HepG2 (cell line): ENCODE measurements at places on chromosomes 1 and 21. TPM values are rescaled to one million over a fixed set of nuclear protein-coding genes. Genes with fewer than 3 reads are reported as not detected.

DNA sequence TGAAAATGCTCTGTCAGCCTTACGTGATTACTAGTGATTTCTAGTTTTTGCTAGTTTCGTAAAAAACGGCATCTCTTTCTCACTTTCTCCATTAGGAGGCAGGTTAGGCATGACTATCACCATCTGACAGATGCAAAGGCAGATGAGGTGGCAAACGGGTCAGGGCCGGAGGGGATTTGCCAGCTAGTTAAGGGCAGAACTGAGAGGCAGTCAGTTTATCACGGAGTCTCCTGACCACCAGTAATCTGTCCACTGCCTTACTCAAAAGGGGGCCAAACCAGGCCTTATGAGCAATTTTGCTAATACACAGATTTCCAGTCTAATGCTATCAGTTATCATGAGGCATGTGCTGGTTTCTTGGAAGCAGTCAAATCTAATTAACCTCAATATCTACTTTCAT lies 159.3 kb downstream of the TSEN15 start:
- no peaks in the 10 kb centered on the region for H3K36me3 ChIP-seq
- H3K4me3 ChIP-seq: no peak overlapping the region
- no peaks in the 10 kb centered on the region for H3K27me3 ChIP-seq

DNA sequence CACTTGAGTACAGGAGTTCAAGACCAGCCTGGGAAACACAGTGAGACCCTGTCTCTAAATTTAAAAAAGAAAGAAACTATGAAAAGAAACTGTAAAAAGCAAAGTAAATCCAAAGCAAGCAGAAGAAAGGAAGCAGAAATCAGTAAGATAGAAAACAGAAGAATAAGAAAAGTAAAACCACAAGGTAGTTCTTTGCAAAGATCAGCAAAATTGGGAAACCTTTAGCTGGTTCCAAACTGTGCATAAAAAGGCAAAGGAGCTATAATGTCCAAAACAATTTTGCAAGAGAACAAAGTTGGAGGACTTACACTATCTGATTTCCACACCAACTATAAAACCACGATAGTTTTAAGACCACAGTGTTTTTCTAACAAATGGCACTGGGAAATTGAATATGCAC lies 218.8 kb downstream of the RPS6KC1 start:
- H3K4me3 ChIP-seq: no peak overlapping the region
- no peak for DNase-seq
- no peaks in the 10 kb centered on the region for H3K36me3 ChIP-seq
- peaks cover 13% of the 10 kb centered on the region for H3K4me1 ChIP-seq
- H3K27me3 ChIP-seq: no peaks in the 10 kb centered on the region

- H3K4me3 ChIP-seq: no peak overlapping the region
- no peaks in the 10 kb centered on the region for H3K27me3 ChIP-seq
- no peak overlapping the region for H3K27ac ChIP-seq
- peak; percentile 21 for DNase-seq
- H3K4me1 ChIP-seq: no peaks in the 10 kb centered on the region
- H3K36me3 ChIP-seq: peaks cover 14% of the 10 kb centered on the region
Measured at GRCh38 chr1:209850342-209850979, 22.7 kb downstream of the UTP25 start.

DNA sequence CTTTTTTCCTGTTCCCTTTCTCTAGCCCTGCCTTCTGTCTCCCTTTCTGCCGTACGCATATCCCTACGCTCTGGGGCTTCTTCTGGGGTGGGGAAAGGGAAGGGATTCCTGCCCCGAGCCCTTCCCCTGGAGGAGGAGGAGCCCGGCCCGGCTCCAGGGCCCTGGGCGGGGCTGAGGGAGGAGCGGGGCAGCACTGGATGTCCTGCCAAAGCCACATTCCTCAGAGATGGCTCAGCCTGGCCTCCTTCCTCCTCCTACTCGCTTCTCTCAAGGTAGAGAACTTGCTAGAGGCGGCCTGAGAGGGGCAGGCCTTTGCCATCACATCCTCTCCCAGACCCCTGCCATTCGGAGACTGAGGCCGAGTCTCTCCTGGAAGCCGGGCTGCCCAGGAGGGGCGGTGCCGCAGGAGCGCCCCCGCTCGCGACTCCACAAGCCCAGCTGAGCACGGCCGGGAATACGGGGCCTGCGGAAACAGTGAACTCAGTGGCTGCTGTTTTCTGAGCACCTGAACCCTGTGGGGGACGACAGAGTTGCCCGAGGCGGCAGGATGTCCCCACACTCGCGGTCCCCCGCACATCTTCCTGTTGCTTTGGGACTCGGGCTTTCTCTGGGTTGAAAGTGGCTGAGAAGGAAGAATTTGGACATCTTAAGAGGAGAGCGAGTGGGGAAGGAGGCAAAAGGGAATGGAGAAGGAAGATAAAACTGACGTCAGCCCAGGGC lies 12.2 kb downstream of the ADAMTSL4 start:
- peaks cover 46% of the 10 kb centered on the region for H3K4me1 ChIP-seq
- peak overlapping the region; percentile 73 for H3K4me3 ChIP-seq
- DNase-seq: peak; percentile 81
- peak overlapping the region; percentile 91 for H3K27ac ChIP-seq
- H3K36me3 ChIP-seq: peaks cover 1% of the 10 kb centered on the region; the same call in 1 of the 2 replicates

GRCh38 chr1:51569284-51570062 lies 47.4 kb upstream of the OSBPL9 start:
- no peaks in the 10 kb centered on the region for H3K27me3 ChIP-seq
- peaks cover 14% of the 10 kb centered on the region for H3K4me1 ChIP-seq
- no peaks in the 10 kb centered on the region for H3K36me3 ChIP-seq
- H3K4me3 ChIP-seq: no peak overlapping the region

DNA sequence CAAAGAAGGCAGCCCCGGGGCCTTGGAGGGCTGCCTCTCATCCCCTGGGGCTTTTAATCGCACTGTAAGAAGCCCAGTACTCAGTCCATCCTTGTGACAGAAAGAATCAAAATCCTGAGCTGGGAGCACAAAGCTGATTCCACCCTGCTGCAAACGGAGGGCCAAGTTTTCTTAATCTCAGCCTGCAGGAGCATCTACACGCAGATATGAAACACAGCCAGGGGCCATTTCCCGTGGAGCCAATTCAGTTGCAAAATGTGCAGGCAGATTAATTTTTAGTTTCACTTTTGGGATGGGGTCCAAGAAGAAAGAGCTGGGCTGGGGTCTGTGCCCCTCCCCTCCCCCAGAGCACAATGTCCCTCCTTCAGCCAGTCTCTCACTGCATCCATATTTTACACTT lies 4.4 kb downstream of the LYPD8 start:
- no peaks in the 10 kb centered on the region for H3K36me3 ChIP-seq
- peaks cover 21% of the 10 kb centered on the region for H3K4me1 ChIP-seq
- no peaks in the 10 kb centered on the region; the same call in 1 of the 2 replicates for H3K27me3 ChIP-seq
- no peak for DNase-seq

DNA sequence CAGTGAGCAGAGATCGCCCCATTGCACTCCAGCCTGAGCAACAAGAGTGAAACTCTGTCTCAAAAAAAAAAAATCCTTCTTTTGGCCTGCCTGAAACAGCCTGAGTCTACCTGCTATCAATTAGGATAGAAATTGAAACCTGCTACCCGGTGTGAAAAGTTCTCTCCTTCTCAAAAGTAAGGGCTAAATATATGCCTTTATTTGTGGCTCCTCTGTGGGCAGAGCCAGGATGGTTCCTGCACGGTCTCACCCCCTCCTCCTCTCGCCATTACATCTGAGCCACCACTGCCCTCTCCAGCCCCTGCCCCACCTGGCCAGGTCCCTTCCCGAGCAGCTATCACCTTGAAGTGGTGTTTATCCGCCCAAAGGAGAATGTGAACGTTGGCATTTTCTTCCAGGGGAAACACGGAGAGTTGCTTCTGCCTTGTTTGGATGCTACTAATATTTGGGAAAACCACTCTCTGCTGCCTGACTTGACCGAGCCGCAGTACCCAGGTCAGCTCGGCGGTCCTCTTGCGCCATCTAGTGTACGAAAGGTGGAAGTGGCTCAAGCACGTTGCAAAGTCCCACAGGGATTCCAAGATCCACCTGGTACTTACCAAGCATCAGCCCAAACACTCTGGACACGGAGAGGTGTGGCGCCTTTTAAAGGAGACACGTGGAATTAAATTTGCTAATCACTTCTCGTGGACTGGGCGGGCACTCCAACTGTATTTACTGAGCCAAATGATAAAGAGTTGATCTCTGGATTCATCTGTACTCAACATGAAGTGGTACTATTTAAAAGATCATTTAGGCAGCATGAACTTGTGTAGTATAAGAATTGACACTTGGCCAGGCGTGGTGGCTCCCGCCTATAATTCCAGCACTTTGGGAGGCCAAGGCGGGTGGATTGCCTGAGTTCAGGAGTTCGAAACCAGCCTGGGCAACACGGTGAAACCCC lies 31.9 kb downstream of the SETD4 start:
- H3K4me1 ChIP-seq: peaks cover 6% of the 10 kb centered on the region; the same call in 1 of the 2 replicates
- H3K36me3 ChIP-seq: no peaks in the 10 kb centered on the region

GRCh38 chr1:201537028-201537427 lies 1.9 kb upstream of the NAV1 start:
- H3K36me3 ChIP-seq: no peaks in the 10 kb centered on the region
- no peak overlapping the region for H3K4me3 ChIP-seq
- peaks cover 77% of the 10 kb centered on the region for H3K27me3 ChIP-seq
- no peak for DNase-seq
- peaks cover 18% of the 10 kb centered on the region for H3K4me1 ChIP-seq
- H3K27ac ChIP-seq: no peak overlapping the region

GRCh38 chr1:154448331-154448811 lies 43.2 kb downstream of the IL6R start:
- H3K27ac ChIP-seq: no peak overlapping the region
- no peak for DNase-seq

GRCh38 chr1:90821788-90822359 lies 104.8 kb upstream of the BARHL2 start:
- no peaks in the 10 kb centered on the region for H3K27me3 ChIP-seq
- no peak overlapping the region for H3K4me3 ChIP-seq
- DNase-seq: no peak
- no peak overlapping the region for H3K27ac ChIP-seq

DNA sequence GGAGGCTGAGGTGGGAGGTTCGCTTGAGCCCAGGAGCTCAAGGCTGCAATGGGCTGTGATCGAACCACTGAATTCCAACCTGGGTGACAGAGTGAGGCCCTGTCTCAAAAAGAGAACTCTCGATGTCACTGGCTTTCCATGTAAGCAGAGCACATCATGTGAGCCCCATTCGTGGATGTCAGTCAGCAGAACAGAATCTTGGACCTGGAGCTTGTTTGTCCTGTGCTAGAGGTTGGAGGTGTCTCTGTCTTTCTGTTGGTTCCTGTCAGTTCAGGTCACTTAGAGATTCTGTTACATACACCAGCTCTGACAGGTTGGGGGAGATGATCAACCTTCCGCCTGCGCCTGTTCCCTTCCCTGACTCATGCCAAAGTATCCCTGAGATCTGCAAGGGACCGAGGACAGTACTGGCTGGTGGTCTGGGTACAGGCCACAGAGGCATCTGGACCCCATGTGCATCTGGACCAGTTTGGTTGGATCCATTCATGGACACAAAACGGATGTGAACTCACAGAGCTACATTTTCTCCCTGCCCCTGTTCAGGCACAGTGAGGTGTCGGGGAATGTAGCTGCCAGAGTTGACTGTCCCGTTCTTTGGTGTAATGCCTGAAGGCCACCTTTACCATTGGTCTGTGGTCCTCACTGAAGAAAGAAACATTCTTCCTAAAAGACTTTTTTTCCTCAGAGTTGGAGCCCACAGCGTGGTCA lies 10.0 kb downstream of the ARF1 start:
- H3K4me1 ChIP-seq: peaks cover 39% of the 10 kb centered on the region
- no peak overlapping the region for H3K4me3 ChIP-seq
- DNase-seq: no peak
- H3K27ac ChIP-seq: no peak overlapping the region

- H3K36me3 ChIP-seq: no peaks in the 10 kb centered on the region
- peaks cover 8% of the 10 kb centered on the region; the same call in 1 of the 3 replicates for H3K27me3 ChIP-seq
- no peaks in the 10 kb centered on the region for H3K4me1 ChIP-seq
- H3K27ac ChIP-seq: no peak overlapping the region
Measured at GRCh38 chr1:20160034-20160433, 20.9 kb downstream of the PLA2G2F start.

GRCh38 chr1:21919520-21919919 lies 17.6 kb downstream of the HSPG2 start:
- no peaks in the 10 kb centered on the region for H3K27me3 ChIP-seq
- H3K4me1 ChIP-seq: peaks cover 64% of the 10 kb centered on the region
- DNase-seq: no peak
- H3K4me3 ChIP-seq: no peak overlapping the region
- no peaks in the 10 kb centered on the region for H3K36me3 ChIP-seq

DNA sequence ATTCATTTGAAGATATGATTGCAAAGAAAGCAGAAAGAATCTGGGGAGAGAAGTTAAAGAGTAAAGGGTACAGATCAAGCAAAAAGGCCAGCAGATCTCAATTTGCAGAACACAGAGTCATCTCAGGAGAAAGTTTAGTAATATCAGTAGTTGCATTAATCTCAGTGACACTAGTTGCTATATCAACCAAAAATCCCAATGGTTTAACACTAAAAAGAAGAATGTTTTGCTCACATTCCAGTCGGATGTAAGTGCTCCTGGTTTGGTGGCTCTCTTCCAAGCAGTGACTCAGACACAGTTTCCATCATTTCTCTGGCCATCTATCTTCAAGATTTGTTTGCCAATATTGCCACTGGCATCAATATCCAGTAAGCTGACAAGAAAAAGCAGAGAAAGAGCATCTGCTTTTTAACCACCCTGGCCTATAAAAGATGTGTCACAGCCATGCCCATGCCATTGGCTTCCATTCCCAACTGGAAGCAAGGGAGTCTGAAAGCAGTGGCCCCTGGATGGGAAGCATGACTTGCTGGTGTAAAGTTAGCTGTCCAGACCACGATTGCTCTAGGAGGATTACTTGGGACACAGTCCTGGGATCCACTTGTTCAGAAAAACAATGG lies 45.5 kb upstream of the AIM2 start:
- H3K27me3 ChIP-seq: peaks cover 8% of the 10 kb centered on the region; the same call in 1 of the 3 replicates
- H3K36me3 ChIP-seq: no peaks in the 10 kb centered on the region
- no peak overlapping the region for H3K4me3 ChIP-seq
- no peak overlapping the region for H3K27ac ChIP-seq

- no peaks in the 10 kb centered on the region for H3K4me1 ChIP-seq
- no peaks in the 10 kb centered on the region for H3K27me3 ChIP-seq
- H3K36me3 ChIP-seq: no peaks in the 10 kb centered on the region
- no peak for DNase-seq
Measured at GRCh38 chr1:218048828-218049420, 236.2 kb upstream of the RRP15 start.

DNA sequence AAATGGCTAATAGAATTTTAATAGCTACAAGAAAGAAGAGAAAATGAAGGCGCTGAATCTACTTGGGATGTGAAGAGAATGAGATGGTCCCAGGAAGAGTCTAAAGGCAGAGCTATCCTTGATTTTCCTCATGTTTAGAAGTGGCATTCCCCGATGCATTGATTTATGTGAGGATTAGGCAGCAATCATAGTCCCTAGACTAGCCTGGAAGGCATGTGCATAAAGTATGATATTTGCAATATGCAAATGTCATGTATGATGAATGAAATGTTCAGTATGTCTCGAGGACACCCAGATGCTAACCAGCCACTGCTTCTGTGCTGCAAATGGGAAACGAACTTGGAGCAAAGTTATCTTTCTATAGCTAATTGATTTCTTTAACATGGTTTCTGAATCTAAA lies 641.5 kb upstream of the PLXNA2 start:
- no peak overlapping the region for H3K4me3 ChIP-seq
- no peaks in the 10 kb centered on the region for H3K27me3 ChIP-seq
- H3K36me3 ChIP-seq: no peaks in the 10 kb centered on the region
- no peak for DNase-seq

The WDR26 gene
- total RNA-seq: 13.2 and 24.6 TPM in 2 replicates

The MXRA8 gene
- total RNA-seq: 5.4 and 19.8 TPM in 2 replicates

The CFHR2 gene
- not detected in 2 replicates for total RNA-seq

The SHISA4 gene
- 0.24 and 0.51 TPM in 2 replicates for total RNA-seq

The PLEKHA6 gene
- 10.8 and 11.4 TPM in 2 replicates for total RNA-seq

The LCE1A gene
- total RNA-seq: not detected in 2 replicates

The CELF3 gene
- not detected in 2 replicates for total RNA-seq

The NGF gene
- total RNA-seq: not detected in 2 replicates

The STYXL2 gene
- total RNA-seq: not detected in 2 replicates

The DYRK3 gene
- 2.8 and 4.1 TPM in 2 replicates for total RNA-seq
